MG63 (cell line): ENCODE measurements at places on chromosomes 6 and 20. TPM values are rescaled to one million over a fixed set of nuclear protein-coding genes. Genes with fewer than 3 reads are reported as not detected.
A peak's percentile ranks its signal among the peaks of the same experiment; 100 is the strongest.

Gene ARHGAP40
- not detected in 2 replicates for total RNA-seq

Gene GFOD1
- total RNA-seq = 0.72 and 1.3 TPM in 2 replicates

Gene TMEM239
- total RNA-seq = not detected in 2 replicates

Gene FRMD1
- total RNA-seq = not detected in 2 replicates

Gene DEFB132
- total RNA-seq = not detected in 2 replicates

Gene RAD21L1
- 0.10 and 2.4 TPM in 2 replicates for total RNA-seq

Gene ETV7
- 0.82 TPM in 1 of 2 replicates, not detected in the other for total RNA-seq

Gene NCOA5
- 9.2 and 24.9 TPM in 2 replicates for total RNA-seq

Gene PLAGL1
- 2.1 and 5.0 TPM in 2 replicates for total RNA-seq

Gene OPRL1
- 1.2 and 3.9 TPM in 2 replicates for total RNA-seq

Gene NKX2-2
- 3.1 and 8.1 TPM in 2 replicates for total RNA-seq

Gene FUCA2
- 45.9 and 69.0 TPM in 2 replicates for total RNA-seq

Gene TBC1D22B
- total RNA-seq = 2.4 and 4.4 TPM in 2 replicates

Gene SEMG1
- not detected in 2 replicates for total RNA-seq

Gene IPCEF1
- not detected in 2 replicates for total RNA-seq

Gene TCF15
- 0.42 TPM in 1 of 2 replicates, not detected in the other for total RNA-seq

DNA sequence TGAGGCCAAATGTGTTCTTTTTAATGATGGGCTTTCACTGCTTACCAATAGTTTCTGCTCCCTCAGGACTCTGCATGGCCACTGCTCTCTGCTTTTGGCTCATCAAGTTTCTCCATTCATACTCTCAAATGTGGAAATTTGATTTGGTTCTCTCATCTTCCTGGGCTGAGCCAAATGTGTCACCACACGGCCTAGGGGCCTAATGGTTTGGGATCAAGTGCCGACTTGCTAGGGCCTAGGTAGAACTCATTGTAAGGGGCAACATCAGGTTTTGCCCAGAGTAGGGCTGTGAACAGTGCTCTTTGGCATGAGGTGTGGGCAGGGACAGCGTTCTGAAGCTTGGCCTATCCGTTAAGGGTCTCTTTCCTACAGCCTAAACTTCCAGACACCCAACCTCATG lies 3.9 kb upstream of the MRPS10 start:
- DNase-seq = no peak

GRCh38 chr6:75145976-75146375 lies 59.9 kb downstream of the COL12A1 start:
- DNase-seq = no peak

GRCh38 chr6:32905078-32905477 lies 35.8 kb downstream of the HLA-DMB start:
- DNase-seq = no peak

- peak; percentile 64 for DNase-seq
Observed at GRCh38 chr20:1894951-1895673, at the start of gene SIRPA. Gene SIRPA, plus strand, starts transcription at chr20:1895407. Its CDS starts 41 bp downstream, at chr20:1895448.

DNA sequence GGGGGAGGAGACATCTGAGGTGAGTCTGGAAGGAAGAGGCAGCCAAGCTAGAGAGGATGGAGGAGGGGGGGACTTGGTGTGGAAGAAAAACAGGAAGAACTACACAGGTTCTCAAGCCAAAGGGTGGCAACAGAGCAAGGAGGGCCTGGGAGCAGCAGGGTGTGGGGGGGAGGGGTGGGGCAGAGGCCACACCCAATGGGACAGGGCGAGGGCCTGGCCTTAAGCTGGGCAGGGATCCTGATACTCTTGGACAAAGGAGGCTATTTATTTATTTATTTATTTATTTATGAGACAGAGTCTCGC lies 359.0 kb downstream of the ZFAND3 start:
- no peak for DNase-seq

- DNase-seq = no peak
Observed at GRCh38 chr6:79543886-79544285, 6.7 kb upstream of the LCA5 start.

DNA sequence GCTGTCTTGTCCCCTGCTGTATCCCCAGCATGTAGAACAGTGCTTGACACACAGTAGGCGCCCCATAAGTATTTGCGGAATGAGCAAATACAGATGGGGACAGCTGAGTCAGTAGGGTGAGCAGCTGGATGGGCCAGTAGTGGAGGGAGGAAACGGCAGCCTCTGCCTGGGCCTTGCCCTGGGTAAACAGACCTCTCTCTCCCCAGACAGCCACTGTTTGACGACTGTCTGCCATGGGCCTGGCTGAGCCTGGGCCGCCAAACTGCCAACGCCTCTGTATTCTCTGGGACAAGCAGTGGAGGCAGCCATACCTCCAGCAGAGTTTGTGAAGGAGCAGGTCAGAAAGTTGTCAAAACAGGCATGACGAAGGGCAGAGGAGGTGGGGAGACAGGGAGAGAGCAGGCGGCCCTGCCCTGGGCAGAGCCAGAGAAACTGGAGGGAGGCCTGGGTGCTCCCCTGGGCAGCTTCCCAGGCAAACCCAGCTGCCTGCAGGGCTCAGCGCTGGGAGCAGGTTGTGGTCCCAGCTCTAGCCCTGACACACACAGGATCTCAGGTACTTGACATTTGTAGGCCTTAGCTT lies 15.2 kb downstream of the HNF4A start:
- DNase-seq = no peak

GRCh38 chr20:53598140-53599043 lies 4.8 kb upstream of the ZNF217 start:
- DNase-seq = no peak

DNA sequence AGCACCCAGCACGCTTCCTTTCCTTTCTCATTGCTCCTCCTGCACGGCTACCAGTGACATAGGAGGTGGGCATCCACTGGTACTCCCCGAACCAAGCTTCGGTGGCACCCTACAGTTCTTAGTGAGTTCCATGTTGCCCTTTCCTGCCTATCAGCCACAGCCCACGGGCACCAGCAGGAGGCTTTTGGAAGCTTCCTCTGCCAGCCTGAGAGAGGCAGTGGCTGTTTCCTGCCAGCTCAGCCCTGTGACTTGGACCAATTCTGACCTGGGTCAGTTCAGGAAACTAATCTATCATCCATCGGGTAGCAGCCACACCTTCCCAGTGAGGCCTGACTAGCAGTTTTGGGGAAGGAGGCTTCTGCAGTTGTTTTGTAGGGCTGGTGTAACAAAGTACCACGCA lies 176.4 kb upstream of the UST start:
- DNase-seq = peak; percentile 79

GRCh38 chr20:61812845-61813485 lies 252.7 kb downstream of the TAF4 start:
- no peak for DNase-seq

- DNase-seq = no peak
Observed at GRCh38 chr6:2758980-2759379, 6.2 kb upstream of the WRNIP1 start.

- no peak for DNase-seq
Observed at GRCh38 chr6:108348655-108349349, 53.9 kb downstream of the AFG1L start.

DNA sequence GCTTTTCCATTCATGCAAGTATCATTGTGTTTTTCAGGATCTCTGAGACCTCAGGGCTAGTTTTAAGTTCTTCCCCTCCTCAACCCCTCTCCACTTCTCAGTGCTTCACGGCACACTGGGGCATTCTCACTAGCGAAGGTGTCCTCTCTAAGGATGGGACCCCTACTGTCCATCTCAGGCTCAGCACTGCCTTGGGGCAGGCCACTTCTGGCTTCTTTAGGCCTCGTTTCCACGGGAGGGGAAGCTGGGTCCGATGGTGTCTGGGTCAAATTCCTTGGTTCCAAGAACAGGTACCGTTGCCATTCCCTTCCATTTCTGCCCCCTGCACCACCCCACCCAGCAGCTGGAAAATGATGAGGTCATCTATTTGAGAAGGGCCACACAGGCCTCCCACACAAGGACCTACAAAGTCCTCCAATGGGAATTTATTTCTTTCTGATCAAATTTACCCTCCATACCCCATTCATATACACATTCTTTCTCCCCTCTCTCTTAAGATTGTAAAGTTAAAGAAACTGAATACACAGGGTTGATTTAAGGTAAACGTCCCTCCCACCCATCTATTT lies 17.2 kb downstream of the GNAS start:
- no peak for DNase-seq

DNA sequence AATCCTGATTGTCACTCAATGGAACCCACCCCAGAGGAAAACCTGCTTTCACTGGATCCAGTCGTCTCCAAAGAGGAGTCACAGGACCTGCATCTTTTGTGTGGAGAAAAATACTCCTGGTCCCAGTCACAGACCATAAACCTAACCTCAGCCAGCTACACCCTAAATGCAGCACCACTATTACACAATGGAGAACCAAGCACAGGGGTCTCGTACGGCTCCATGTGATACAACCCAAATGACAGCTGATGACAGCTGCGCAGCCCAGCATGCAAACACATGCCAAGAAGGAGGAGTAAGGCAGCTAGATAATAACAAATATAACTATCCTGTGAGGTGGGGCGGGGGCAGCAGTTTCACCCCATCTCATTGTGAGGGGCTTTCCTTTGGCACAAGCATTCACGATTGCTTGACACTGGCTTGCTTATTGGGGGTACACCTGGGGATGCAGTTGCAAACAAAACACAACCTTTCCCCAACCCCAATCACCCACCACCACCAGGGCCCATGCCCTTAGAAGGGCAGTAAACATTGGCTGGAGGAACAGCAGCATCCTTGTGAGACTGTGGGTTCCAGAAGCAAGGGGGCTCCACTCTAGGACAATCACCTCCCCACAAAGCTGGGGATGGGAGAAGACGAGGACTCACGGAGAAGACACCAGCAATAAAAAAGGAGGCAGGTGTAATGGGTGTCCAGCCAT lies 51.5 kb downstream of the TRERF1 start:
- no peak for DNase-seq

DNA sequence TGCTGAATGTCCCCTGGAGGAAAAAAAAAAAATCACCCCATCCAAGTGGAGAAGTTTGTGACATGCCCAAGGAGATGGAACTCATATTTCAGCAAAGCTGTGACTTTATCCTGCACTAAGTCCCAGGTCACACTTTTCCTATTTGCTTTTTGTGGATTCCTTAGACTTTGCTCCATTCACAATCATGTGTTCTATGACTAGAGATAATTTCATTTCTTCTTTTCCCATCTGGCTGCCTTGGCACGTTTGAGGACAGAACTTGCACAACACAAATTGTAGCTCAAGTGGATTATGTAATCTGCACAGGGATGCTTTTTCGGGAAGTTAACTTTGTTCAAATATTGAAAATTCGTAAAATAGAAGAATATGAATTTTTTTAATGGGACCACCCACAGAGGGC lies 100.7 kb upstream of the PTPN1 start:
- DNase-seq = no peak

DNA sequence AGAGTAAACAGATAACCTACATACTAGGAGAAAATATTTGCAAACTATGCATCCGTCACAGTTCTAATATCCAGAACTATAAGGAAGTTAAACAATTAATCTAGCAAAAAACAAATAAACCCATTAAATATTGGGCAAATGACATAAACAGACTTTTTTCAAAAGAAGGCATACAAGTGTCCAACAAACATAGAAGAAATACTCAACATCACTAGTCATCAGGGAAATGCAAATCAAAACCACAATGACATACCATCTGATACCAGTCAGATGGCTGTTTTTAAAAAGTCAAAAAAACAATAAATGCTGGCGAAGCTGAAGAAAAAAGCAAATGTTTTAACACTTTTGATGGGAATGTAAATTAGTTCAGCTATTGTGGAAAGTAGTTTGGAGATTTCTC lies 1117.7 kb upstream of the MAP3K7 start:
- no peak for DNase-seq

- peak; percentile 54 for DNase-seq
Observed at GRCh38 chr20:22700367-22700766, 116.0 kb upstream of the FOXA2 start.

GRCh38 chr6:168950858-168951214 lies 302.8 kb downstream of the THBS2 start:
- no peak for DNase-seq

DNA sequence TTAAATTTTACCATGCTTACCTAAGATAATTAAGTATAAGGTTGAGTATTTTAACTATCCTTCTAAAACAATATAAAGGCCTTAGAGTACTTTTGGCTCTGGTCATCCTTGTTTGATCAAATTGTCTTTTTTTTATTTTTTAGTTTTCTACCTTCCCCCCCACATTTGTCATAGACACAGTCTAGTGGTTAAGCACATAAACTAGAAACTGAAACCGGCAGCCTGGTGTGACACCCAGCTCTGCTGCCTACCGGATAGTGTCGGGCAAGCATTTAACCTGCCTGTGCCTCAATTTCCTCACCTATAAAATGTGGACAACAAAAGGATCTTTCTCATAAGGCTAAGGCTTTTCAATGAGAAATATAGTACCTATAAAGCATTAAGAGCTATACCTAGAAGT lies 21.6 kb upstream of the TULP4 start:
- no peak for DNase-seq

DNA sequence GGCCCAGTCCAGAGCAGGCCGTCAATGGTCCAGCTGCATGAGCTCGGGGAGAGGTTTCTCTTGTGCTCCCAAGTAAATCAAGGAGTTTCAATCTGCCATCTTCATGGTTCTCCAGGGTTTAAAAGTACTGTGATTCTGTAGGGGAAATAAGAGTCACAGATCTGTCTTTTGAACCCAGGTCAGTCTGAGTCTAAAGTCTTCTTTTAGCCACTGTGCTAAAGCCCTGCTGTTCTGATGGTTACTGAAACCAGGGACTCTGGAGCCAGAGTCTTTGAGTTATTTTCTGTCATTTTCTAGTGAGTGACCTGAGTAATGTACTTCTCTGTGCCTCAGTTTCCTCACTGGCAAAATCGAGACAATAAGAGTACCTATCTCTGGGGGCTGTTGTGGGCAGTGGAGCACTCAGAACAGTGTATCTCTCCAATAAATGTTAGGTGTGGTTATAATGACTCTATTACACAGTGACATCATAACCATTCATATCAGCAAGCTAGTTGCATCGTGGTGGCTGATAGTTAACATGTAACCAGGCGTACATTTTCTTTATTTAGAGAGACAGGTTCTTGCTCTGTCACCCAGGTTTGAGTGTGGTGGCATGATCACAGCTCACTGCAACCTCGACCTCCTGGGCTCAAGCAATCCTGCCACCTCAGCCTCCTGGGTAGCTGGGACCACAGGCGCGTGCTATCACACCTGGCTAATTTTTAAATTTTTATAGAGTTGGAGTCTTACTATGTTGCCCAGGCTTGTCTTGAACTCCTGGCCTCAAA lies 74.6 kb upstream of the KCNG1 start:
- no peak for DNase-seq

- DNase-seq = no peak
Observed at GRCh38 chr6:135118134-135118730, 62.9 kb upstream of the MYB start.

GRCh38 chr6:149046822-149047246 lies 270.7 kb upstream of the TAB2 start:
- no peak for DNase-seq

- no peak for DNase-seq
Observed at GRCh38 chr6:106448000-106448426, 87.5 kb downstream of the CRYBG1 start.

DNA sequence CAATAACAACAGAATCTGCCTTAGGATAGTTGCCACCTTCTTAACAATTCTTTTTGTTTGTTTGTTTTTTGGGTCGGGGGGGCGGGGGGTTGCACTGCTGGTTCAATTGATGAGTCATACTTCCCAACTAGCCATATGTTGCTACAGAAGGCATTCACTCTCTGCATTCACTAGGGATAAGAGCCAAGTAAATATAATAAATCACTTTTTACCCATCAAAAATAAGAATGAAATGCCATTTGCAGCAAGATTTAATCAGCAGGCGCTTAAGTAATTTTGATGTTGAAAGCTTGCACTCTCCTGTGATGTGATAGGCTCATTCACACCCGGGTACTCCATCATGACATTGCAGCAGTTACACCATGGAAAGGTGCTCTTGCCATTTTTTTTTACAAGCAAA lies 209.8 kb downstream of the HIVEP2 start:
- DNase-seq = no peak

- no peak for DNase-seq
Observed at GRCh38 chr6:72975352-72975752, 249.9 kb downstream of the KHDC1L start.

GRCh38 chr6:27149150-27149549 lies 98.4 kb upstream of the PRSS16 start:
- no peak for DNase-seq
